HuH-7.5 (cell line): ENCODE measurements at places on chromosomes 12 and 14.
A peak's percentile ranks its signal among the peaks of the same experiment; 100 is the strongest.

DNA sequence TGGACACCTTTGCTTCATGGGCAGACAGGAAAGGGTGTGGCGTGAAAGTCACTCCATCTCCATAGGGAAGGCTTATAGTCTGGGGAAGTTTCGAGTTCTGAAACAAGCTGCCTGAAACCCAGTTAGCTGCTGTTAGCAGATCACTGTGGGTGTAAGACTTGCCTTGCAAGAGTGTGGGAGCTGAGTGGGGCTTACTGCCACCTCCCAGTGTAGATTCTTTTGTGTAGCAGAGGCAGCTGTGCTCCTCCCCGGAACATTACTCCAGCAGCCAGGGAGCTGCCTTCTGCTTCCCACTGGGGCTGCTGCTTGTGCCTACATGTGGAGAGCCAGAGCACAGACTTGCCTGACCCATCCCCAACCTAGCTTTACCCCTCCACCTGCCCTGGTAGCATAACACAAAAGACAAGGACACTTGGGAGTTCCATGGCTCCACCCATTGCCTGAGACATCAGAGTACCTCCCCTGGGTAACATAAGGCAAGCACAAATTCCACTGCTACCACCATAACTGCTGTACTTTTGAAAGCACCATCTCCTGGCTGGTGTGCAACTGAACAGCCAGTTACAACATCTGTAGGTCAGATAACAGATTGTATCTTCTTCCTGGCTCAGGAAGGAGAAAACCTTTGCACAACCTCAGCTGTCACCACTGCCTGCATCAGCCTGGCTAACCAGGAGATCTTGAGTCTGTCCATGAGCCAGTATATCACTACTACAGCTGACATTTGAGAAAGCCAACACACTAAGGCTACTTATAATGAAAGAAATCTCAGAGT, 69.5 kb downstream of the ADAMTS20 start:
- no peak for DNase-seq

GRCh38 chr14:86540636-86541247, 1010.8 kb downstream of the FLRT2 start:
- DNase-seq, result no peak

GRCh38 chr12:76546889-76547288, 12.7 kb downstream of the OSBPL8 start:
- DNase-seq, result no peak

DNA sequence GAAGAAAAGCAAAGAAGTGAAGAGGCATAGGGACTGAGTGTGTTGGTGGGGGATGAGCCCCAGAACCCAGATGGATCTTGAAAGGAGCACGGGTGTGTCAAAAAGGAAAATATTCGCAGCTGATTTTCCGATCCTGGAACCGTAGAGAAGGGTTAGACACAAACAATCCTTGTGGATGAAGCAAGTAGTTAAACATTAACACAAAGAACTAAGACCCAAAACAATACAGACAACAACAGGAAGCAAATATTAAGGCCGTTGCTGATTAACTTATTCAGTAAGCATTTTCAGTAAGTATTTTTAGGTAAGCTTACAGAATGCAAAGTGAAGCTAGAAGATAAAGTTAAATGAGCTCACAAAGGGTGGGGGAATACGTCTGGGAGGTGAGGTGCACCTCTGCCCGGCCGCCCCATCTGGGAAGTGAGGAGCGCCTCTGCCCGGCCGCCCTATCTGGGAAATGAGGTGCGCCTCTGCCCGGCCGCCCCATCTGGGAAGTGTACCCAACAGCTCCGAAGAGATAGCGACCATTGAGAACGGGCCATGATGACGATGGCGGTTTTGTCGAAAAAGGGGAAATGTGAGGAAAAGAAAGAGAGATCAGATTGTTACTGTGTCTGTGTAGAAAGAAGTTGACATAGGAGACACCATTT, 62.8 kb upstream of the PRB2 start:
- DNase-seq, result no peak

GRCh38 chr14:58771016-58771415, 133.3 kb downstream of the DACT1 start:
- DNase-seq, result no peak

GRCh38 chr12:26750531-26751175, 82.3 kb downstream of the ITPR2 start:
- no peak for DNase-seq

GRCh38 chr12:6420364-6420763, 24.4 kb upstream of the CD27 start:
- no peak for DNase-seq

DNA sequence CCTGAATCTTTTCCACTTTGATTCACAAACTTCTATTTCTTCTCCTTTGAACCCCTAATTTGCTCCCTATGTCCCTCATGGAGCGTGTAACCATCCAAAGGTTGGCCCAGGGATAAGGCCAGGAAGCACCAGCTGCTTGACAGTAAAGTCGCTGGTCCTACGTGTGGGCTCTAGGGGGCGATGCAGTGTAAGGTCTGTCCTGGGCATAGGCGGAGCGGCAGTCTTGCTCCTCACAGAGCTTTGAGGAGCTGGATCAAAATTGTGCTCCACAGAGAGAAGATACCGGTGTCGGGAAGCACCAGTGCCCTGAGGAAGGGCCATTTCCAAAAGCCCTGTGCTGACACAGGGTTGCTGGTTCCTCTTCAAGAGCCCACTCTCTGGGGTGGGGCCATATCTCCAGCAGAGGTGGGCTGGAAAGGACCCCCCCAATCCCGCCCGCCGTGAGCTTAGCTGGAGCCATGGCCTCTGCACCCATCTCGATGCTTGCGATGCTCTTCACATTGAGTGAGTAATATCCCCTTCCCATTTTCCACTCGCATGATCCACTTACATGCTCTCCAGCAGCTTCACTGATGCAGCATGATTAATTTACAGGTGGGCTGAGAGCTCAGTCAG, 49.9 kb upstream of the OR4E1 start:
- peak; percentile 16 for DNase-seq

DNA sequence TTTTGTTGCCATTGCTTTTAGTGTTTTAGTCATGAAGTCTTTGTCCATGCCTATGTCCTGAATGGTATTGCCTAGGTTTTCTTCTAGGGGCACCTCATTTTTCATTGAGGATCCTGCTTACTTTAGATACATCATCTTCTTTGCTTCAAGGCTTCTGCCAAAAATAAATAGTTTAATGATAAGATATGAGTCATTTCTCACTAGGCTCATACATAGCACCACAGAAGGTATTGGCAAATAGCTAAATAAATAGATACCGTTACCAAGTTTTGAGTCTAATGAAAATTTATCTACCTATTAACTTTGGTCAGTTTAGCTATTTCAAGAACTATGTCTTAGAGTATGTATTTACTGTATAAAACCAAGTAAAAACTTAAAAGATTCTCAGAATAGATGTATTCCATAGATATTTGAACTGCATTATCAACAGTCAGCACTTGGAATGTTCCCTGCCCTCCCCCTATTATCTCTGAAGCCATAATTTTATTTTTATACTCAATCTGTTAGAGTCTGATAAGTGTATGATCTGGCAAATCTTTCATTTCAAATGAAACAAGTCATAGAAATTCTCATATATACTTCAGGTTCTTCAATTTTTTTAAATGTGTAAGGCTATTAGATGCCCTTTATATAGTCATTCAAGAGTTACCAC, 310.2 kb downstream of the CCDC91 start:
- DNase-seq, result no peak

DNA sequence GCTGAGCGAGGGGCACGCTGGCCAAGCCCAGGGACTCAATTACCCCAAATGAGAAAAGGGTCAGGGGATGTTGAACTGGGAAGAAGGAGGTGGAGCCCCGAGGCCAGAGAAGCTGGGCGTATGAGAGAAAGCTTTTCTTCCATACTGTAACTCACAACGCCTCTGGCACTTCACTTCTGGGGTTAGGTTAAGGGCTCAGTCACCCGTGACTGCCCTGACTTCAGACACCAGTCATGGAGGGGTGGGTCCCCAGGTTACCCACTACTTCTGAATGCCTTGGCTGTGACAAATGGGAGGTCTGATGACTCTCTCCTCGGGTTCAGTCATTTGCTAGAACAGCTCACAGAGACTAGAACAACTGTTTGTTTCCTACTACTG, 5.5 kb upstream of the GPR132 start:
- DNase-seq, result no peak

- DNase-seq, result no peak
These were observed 180.0 kb upstream of the PRMT8 start for GRCh38 chr12:3311027-3311402.
